T-helper 17 cell (primary cell): ENCODE measurements at places on chromosomes 7 and 10.

- peaks cover 5% of the 10 kb centered on the region for H3K27me3 ChIP-seq
- no peak overlapping the region for H3K27ac ChIP-seq
- no peak overlapping the region for H3K4me3 ChIP-seq
These were observed 210.9 kb downstream of the ACTR3B start for GRCh38 chr7:152970481-152970880.

GRCh38 chr10:32360241-32360640 is 13.3 kb upstream of the EPC1 start:
- peaks cover 54% of the 10 kb centered on the region for H3K4me1 ChIP-seq
- no peaks in the 10 kb centered on the region for H3K27me3 ChIP-seq
- H3K4me3 ChIP-seq = no peak overlapping the region

DNA sequence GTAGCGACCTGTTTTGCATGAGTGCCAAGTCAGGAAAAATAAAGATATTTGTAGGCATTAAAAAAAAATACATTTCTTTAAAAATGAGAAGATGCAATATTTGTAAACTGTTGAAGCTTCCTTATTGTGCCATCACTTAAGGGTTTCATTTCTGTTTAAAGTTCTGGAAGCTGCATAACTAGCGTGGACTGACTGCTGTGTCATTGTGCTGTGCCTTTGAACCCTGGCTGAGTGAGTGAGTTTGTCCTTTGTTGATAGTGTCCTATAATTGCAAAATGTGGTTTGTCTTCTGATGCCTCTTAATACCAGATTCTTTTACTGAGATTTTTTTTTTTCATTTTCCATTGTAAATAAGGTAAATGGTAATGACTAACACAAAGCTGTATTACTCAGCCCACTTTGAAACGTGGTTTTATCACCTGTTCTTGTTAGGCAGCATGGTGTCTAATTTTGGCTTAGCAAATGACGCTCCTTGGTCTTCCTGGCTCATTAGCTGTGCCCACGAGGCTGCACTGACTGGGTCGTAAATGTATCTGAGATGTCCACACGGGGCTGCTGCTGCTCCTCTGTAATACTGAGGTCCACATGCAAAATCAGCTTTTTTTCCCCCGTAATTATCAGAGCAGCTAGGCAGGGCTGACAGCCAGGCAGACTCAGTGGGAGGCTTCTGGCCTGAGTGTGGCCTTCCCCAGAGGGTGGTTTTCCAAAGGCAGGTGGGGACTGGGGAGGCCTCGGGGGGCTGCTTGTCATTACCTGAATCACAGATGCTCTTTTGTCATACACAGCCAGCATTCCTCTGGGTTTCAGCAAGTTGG is 14.8 kb downstream of the ZSCAN25 start:
- no peak overlapping the region for H3K27ac ChIP-seq
- DNase-seq = no peak
- no peaks in the 10 kb centered on the region for H3K27me3 ChIP-seq
- peaks cover 12% of the 10 kb centered on the region for H3K4me1 ChIP-seq

DNA sequence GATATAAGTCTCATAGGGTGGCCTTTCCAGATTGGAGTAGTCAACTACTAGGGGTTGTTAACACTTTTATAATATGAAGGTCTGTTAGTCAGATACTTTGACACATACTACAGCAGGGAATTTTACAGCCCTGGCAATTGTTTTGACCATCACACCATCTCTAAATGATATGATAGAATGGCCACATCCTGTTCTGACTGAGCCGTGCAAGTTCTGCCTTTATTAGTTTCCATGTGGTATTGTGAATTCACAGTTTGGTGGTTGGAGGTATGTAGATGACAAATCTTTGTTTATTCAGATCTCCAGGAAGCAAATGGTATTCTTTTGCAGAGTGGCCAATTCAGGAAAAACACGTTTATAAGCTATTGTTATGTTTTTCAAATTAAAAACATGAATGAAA is 83.0 kb downstream of the NRG3 start:
- no peaks in the 10 kb centered on the region for H3K4me1 ChIP-seq
- H3K27ac ChIP-seq = no peak overlapping the region
- DNase-seq = no peak
- no peaks in the 10 kb centered on the region for H3K27me3 ChIP-seq
- H3K4me3 ChIP-seq = no peak overlapping the region

DNA sequence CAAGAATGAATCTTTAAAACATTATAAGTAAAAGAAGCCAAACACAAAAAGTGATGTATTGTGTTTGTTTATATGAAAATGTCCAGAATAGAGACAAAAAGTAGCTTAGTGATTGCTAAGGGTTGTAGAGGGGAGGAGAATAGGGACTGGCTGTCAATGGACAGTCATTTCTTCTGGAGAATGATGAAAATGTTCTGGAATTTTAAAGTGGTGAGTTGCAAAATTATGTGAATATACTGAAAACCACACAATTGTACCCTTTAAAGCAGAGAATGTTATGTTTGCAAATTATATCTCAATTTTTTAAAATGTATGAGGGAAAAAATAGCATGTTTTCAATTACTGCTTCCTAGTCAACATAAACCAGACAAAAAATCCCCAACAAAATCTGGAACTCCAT is 174.2 kb downstream of the KMT2E start:
- H3K27me3 ChIP-seq = no peaks in the 10 kb centered on the region
- H3K4me1 ChIP-seq = peaks cover 26% of the 10 kb centered on the region
- H3K36me3 ChIP-seq = peaks cover 2% of the 10 kb centered on the region
- H3K4me3 ChIP-seq = no peak overlapping the region

- H3K27me3 ChIP-seq = no peaks in the 10 kb centered on the region
- DNase-seq = no peak
- no peaks in the 10 kb centered on the region for H3K4me1 ChIP-seq
These were observed 50.3 kb upstream of the DOCK1 start for GRCh38 chr10:126854726-126855495.

DNA sequence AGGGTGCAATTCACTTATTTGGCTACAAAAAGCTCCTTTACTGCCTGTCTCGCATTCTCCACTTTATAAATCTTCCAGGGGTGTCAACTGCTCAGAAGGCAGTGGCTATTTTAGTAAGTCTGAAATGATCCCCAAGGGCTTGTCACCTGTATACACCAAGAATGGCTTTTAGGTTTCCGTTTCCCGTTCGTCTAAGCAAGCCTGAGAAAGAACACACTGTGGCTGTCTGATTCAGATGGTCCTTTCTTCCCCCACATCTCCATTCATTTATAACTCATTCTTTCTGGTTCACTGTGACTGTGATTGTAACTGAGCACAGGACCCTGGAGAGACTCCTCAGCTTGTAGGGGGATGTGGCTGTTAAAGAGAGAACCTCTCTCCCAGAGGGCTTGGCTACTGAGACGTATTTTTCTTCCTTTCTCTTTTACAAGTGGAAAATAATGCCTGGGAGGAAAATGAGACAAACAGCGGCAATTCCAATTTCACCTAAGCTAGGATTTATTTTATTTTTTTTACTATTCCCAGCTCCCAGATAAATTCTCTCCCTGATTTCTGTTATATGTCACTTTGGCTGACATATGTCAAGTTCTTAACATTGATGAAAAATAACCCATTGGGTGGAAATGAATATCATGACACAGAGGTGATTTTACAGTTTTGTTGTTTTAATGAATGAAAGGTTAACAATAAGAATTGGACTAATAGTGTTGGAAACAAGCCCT is 129.3 kb downstream of the FAM107B start:
- no peaks in the 10 kb centered on the region for H3K36me3 ChIP-seq
- no peak for DNase-seq
- peak overlapping the region; percentile 51 for H3K27ac ChIP-seq
- no peak overlapping the region for H3K4me3 ChIP-seq
- H3K4me1 ChIP-seq = peaks cover 34% of the 10 kb centered on the region
- H3K27me3 ChIP-seq = no peaks in the 10 kb centered on the region

GRCh38 chr7:158573310-158573709 is 14.3 kb downstream of the PTPRN2 start:
- no peak overlapping the region for H3K4me3 ChIP-seq
- no peaks in the 10 kb centered on the region for H3K4me1 ChIP-seq
- H3K36me3 ChIP-seq = peaks cover 2% of the 10 kb centered on the region
- no peak overlapping the region for H3K27ac ChIP-seq
- DNase-seq = no peak
- H3K27me3 ChIP-seq = peaks cover 24% of the 10 kb centered on the region

GRCh38 chr10:99775850-99776249 is 6.6 kb upstream of the ABCC2 start:
- no peaks in the 10 kb centered on the region for H3K27me3 ChIP-seq
- no peak overlapping the region for H3K27ac ChIP-seq
- H3K4me1 ChIP-seq = no peaks in the 10 kb centered on the region
- H3K36me3 ChIP-seq = no peaks in the 10 kb centered on the region
- H3K4me3 ChIP-seq = no peak overlapping the region
- DNase-seq = no peak

GRCh38 chr10:23338886-23339285 is 5.7 kb downstream of the C10orf67 start:
- H3K27me3 ChIP-seq = no peaks in the 10 kb centered on the region
- DNase-seq = no peak
- peaks cover 27% of the 10 kb centered on the region for H3K4me1 ChIP-seq
- no peaks in the 10 kb centered on the region for H3K36me3 ChIP-seq
- H3K4me3 ChIP-seq = no peak overlapping the region

DNA sequence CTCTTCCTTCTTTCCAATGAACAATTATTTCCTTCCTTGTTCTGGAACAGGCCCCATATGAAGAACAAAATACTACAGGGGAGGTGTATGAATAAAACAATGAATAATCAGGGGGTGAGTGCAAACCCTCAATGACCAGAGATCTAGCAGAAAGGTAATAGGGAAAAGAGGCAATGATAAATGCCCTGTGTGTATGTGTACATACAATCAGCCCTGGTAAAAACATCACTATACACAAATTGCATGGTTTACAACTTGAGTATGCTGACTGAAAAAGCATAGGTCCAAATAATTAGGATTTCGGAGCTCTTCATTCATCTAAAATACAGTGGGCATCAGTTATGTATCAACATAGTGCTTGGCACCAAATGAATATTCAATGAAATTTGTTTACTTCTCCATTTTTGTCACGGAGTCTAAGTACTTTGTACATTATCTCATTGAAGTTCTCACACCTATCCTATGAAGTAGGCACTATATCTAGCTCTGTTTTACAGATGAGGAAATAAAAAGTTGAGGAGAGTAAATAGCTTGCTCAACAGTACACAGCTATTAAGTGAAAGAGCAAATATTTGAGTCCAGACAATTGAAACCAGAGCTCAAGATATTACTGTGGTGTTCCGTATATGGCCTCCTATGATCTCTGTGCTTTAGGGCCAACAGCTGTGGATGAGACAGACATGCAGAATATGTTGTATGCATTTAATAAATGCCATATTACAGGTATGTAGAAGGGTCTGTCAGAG is 1065.4 kb downstream of the SORCS3 start:
- H3K27me3 ChIP-seq = no peaks in the 10 kb centered on the region
- no peaks in the 10 kb centered on the region for H3K4me1 ChIP-seq
- no peak overlapping the region for H3K4me3 ChIP-seq
- DNase-seq = no peak
- no peaks in the 10 kb centered on the region for H3K36me3 ChIP-seq
- no peak overlapping the region for H3K27ac ChIP-seq

DNA sequence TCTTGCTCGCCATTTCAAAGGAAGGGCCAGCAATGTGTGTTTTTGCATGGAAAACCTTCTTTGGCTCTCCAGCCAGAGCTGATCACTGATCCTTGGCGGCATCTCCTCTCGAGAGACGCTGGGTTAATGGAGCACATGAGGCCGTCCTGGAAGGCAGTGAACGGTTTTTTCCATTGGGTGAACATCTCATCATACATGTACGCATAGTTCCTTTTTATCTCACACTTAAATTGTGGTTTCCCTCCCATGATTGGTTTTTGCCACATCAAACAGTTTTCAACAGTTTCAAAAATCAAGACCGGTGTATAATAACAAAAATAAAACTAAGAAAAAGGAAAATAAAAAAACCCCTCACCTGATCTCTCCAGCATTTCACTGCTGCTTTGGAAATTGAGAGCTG is 276.4 kb downstream of the TCF7L2 start:
- no peak for DNase-seq
- H3K27ac ChIP-seq = peak overlapping the region; percentile 68
- peaks cover 44% of the 10 kb centered on the region for H3K27me3 ChIP-seq

- H3K4me3 ChIP-seq = no peak overlapping the region
- peaks cover 46% of the 10 kb centered on the region for H3K27me3 ChIP-seq
- no peak for DNase-seq
- no peaks in the 10 kb centered on the region for H3K36me3 ChIP-seq
- peaks cover 5% of the 10 kb centered on the region for H3K4me1 ChIP-seq
- no peak overlapping the region for H3K27ac ChIP-seq
These were observed 207.7 kb downstream of the SNX10 start for GRCh38 chr7:26499315-26499897.

DNA sequence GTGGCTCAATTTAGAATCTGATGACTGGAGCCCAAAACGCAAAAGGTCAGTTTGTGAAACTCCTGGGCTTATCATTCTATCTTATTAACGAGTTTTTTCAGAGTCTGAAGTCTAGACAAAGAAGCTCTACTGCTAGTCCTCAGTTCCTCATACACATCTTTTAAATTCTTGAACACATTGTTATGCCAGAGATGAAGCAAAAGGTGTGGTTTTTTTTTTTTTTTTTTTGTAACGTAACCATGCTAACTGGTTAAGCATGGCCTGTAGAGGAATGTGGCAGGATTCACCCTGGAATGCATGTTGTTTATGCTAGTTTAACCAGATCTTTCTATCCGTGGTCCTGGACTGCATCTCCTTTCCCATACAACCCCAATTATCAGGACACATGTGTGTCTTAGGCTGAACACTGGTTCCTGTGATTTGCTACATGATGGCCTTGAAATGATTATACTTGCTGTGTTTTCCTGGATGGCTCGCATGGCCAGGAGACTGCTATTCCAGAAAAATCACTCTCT is 79.3 kb upstream of the MDFIC start:
- H3K27me3 ChIP-seq = peaks cover 6% of the 10 kb centered on the region
- DNase-seq = no peak
- no peaks in the 10 kb centered on the region for H3K4me1 ChIP-seq
- H3K36me3 ChIP-seq = no peaks in the 10 kb centered on the region
